ENCODE measurements at places on chromosomes 7 and 10.

DNA sequence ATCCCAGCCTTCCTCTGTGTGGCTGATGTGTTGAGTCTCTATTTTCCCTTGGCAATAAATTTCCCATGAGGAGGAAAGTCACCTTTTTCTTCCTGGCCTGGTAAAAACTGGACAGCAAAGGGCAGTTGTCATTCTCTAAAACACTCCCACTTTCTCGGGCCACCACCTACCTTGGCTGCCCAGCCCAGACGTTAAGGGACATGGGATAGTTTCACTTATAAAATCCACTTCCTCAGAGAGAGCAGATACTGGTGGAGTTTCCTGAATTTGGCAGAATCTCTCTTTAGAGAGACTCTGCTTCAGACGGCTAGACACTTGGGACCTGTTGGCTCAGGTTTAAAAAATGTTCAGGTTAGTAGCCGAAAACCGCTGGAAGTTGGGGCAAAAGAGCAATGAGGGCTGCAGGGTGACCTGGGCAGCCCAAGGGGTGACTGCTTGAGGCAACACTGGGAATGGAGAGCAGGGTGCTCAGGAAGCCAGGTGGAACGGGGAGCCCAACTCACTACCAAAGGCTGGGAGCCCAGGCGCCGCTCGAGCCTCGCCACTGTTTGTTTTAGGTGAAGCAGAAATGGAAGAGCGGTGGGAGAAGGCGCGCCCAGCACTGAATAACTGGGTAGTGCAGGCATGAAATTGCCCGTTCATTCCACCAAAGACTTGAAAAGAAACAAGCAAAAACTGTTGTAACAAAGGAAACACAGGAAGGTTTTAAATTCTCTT, 186.1 kb downstream of the TRIL start:
- DNase-seq: no peak

GRCh38 chr7:88344271-88344670, 37.6 kb upstream of the STEAP4 start:
- DNase-seq: no peak

DNA sequence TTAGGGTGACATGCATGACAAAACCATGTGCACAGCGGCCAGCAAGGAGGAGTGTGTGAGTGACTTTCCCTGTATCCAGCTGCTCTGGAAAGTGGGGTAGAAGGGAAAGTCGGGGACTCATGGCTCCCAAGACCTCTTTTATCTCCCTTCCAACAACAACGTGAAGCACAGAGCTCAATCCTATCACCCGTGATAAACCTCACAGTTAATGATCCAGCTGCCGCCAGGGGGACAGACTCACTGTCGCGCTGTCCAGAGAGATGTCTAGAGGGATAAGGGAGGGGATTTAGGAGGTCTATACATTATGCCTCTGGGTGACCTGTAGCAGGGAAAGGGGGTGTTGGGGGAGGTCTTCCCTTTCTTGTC, 84.0 kb upstream of the SMNDC1 start:
- DNase-seq: no peak

- DNase-seq: no peak
Observed at GRCh38 chr7:14095233-14095950, 105.9 kb upstream of the ETV1 start.

GRCh38 chr10:123636598-123637325, 29.4 kb upstream of the GPR26 start:
- no peak for DNase-seq

DNA sequence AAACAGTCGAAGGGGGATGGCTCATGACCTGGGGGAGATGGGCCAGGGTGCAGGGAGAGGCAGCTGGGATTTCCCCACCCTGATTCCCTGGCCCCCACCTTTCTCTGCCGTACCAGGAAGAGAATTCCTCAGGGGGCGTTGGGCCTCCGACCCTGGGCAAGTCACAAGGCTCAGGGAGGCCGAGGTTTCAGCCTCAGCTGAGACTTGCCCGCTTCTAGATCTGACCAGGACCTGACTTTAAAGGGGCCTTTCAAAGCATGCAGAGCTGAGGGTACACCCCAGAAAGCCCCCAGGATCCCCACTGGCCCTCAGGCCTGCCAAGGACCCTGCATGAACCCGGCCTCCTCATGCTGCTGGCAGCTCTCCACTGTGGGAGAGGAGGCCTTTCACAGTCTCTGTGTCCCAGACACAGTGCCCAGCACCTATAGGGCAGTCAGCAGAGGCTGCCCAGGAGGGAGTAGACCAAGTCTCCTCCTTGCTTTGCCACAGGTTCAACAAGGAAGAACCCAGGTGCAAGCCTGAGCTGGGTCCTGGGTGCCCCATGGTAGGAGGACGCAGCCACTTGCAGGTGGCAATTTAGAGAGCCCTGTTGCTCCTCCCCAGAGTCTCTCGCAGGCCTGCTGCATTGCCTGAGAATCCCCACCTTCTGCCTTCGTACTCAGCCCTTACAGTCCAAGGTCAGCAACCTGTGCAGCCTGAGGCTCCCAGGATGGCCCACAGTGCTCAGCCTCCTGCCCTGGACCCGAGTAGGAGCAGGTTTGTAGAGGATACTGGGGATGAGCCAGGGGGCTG, 89.3 kb downstream of the CHST15 start:
- DNase-seq: no peak

- DNase-seq: no peak
Observed at GRCh38 chr7:157276731-157277562, 59.9 kb upstream of the DNAJB6 start.

DNA sequence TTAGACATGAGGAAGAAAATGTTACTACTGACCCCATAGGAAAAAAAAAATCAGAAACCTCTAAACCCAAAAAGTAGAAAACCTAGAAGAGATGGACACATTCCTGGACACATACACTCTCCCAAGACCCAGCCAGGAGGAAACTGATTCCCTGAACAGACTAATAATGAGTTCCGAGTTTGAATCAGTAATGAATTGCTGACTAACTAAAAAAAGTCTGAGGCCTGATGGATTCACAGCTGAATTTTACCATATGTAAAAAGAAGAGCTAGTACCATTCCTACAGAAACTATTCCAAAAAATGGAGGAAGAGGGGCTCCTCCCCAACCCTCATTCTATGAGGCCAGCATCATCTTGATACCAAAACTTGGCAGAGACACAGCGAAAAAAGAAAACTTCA, 75.8 kb downstream of the HBP1 start:
- DNase-seq: no peak

GRCh38 chr7:92845736-92846135, 9.4 kb upstream of the CDK6 start:
- DNase-seq: no peak

DNA sequence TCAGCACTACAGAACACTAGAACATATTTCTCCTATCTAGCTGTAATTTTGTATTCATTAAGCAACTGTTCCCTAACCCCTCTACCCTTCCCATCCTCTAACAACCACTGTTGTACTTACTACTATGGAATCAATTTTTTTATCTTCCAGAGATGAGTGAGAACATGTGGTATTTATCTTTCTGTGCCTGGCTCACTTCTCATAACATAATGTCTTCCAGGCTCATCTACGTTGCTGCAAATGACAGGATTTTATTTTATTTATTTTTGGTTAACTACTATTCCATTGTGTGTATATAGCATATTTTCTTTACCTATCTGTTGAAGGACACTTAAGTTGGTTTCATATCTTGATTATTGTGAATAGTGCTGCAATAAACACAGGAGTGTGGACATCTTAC, 200.9 kb upstream of the CHRM2 start:
- no peak for DNase-seq

Data from GM19239 (cell line).